Dorsolateral prefrontal cortex (tissue), 122 donors: ENCODE measurements at places on chromosomes 5 and 9.

DNA sequence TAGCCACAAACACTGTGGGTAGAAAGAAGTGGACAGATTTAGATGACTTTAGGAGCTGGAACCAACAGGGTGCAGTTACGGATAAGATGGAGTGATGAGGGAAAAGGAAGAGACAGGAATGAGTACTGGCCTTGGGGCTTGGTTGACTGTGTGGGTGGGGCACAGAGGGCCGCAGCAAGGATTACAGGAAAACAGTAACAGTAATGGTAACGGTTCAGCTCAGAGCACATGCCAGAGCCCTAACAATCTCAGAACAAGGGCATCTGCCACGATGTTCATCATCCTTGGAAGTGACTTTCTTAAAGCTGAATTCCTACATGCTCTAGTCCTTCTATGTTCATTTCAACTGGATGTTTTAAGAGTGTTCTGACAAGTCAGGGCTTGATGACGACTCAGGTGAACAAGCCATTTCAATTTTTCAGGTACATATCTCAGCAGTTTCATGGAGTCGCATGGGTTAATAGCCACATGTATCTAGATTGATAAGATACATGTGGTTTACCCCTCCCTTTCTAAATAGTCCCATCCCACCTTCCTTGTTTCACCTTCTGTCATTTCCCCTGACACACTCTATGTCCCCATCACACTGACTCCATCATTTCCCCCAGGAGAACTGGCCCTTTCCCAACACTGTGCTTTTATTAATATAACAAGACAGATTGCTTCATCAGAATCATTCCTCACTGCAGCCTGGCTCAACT is 65.0 kb downstream of the CEMIP2 start:
- no peak for DNase-seq

GRCh38 chr5:34870382-34870781 is 31.4 kb downstream of the TTC23L start:
- no peak for DNase-seq

DNA sequence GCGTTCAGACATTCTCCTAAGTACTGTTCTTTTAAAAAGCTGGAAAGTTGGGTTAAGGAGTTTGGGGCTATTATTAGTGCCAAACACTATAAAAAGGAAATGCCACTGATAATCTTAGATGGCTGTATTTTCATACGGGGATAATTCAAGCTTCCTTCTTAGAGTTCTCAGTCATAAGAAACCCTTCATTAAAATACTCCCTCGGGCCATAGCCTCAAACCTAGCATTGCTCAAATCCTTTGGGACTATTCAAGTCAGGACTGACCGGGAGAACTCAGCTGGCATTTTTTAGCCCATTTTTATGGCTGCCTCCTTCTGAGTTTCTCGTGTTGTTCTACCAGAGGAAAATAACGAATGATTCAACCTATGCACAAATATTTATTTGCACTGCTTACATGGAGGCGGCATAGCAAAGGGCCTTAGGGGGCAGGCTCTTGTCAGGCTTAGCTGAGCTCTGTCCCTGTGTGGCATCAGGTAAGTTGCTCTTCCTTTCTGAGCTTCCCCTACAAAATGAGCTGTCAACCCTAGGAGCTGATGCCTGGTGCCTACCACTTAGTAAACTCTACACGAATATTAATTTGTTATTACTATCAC is 33.5 kb upstream of the ADAM19 start:
- no peak for DNase-seq

DNA sequence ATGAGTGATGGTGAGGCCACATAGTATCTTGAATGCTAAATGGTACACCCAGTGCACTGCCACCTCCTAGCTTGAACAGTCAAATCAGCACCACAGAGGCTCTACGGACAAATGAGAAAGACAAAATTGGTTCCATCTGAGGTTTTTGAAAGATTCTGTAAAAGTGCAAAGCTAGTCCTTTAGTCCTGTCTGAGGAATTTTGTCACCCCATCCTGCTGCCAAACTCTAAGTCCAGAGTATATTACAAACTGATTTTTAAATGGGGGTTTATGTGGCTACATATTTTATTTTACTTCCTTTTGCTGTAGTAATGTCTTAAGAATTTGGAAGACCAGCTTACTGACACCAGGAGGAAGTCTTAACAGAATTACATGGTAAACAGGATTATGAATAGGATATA is 7.7 kb downstream of the FREM1 start:
- no peak for DNase-seq

GRCh38 chr5:168076561-168076991 is 214.9 kb upstream of the WWC1 start:
- DNase-seq: no peak

DNA sequence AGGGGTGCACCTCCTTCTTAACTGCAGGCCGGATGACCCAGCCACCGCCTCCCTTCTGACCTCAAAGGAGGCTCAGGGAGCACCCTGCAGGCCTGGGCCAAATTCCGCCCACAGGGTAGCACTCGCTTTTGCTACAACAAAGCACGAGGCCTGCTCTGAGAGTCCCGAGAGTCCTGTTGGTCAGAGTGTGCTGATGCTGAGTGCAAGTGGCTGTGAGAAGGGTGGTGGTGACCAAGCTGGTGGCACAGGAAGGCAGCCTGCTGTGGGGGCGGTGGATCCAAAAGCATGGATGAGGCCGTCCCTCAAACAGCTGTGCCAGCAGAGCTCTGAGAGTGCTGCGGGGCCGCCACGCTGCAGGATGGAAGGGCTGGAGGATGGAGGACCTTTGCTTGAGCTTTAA is 101.8 kb downstream of the AK8 start:
- no peak for DNase-seq

DNA sequence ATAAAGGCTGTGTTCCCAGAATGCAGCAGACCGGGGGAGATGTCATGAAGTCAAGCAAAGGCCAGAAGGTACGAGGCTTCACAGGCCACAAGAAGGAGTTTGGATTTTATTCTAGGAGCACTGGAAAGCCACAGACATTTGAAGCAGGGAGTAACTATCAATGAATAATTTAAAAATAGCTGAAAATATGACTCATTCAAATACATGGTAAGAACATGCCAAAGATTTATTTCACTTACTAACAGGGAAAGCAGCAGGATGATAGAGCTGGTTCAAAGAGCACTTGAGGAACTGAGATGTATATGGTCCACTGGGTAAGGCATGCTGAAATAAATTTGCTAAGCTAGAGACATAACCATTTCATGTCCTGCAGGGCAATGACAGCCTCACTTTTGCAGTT is 53.2 kb downstream of the MSX2 start:
- no peak for DNase-seq

GRCh38 chr5:139839918-139840317 is 44.3 kb downstream of the PSD2 start:
- no peak for DNase-seq

DNA sequence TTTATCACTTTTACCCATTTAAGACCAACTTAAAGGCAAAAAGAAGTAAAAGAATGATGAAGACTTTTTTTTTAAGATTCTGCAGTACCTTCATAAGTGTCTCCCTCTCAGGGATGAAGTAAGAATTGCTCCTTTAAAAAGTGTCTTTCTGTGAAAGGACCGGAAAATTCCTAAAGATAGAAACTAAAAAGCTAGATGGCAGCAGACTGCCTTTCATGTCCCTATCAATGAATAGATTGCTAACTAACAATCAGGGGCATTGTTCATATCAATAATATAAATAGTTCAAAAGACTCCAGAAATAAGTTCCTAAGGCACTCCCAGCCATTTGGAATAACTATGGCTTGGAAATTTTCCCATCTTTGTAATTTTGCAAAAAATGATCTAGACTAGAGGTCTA is 558.0 kb downstream of the PDE4D start:
- DNase-seq: no peak

GRCh38 chr5:136114414-136115125 is 18.1 kb upstream of the SMAD5 start:
- DNase-seq: no peak

- DNase-seq: no peak
Measured at GRCh38 chr9:83015897-83016296, 47.0 kb downstream of the RASEF start.

DNA sequence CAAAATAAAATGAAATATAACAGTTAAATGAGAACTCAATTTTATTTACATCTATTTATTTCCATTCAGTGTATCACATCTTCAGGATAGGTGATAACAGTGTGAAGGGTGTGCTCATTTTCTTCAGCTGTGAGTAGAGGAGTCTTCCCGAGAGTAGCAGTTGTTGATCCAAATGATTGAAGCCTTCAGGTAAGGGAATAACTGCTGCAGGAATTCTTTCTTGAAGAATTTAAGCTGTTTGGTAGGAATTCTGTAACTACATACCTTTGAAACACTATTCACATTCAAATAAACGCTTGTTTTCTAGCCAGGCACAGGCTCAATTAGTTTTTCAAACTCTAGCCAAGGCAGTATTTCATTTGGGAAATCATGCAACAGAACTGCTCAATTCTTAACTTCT is 15.3 kb downstream of the SRP19 start:
- no peak for DNase-seq

GRCh38 chr9:14497476-14497875 is 183.5 kb upstream of the NFIB start:
- no peak for DNase-seq

- DNase-seq: no peak
Measured at GRCh38 chr5:150596313-150596712, 44.1 kb upstream of the SYNPO start.

GRCh38 chr9:123418506-123418905 is 62.5 kb downstream of the CRB2 start:
- DNase-seq: no peak

DNA sequence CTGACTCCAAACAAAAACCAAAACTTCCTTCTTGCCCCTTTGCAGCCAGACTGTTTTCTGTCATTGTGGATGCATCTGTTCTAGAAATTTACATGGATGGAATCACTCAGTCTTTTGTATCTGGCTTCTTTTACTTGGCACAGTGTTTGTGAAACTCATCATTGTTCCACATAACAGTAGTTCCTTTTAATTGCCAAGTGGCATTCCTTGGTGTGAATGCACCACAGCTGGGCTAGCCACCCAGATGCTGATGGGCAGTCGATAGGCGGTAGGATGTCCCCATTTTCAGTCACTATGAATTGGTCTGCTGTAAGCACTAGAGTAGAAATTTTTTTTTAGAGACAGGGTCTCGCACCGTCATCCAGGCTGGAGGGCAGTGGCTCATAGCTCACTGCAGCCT is 6.3 kb upstream of the CLPTM1L start:
- no peak for DNase-seq

- no peak for DNase-seq
Measured at GRCh38 chr5:87413343-87413645, 564 bp upstream of the CCNH start.

DNA sequence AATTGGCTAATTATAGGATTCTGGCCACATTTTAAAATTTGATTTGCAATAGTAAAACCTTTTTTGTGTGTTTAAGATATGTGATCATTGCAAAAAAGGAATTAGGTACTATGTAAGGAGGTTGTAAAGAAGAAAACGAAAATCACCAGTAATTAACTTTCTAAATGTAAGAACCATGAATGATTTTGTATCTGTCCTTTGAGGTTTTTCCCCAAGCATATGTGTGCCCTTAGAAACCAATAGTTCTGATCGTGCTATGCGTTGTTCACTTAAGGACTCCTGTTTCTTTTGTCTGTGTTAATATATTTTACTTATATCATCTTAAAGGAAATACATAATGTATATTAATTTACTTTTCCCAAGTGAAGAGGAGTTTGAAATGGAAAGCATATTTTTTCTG is 410.2 kb downstream of the PSAT1 start:
- no peak for DNase-seq

GRCh38 chr9:89576404-89576839 is 28.4 kb upstream of the GADD45G start:
- no peak for DNase-seq

- no peak for DNase-seq
Measured at GRCh38 chr5:171207256-171207847, 101.7 kb upstream of the TLX3 start.

GRCh38 chr5:179697993-179698934 is 503 bp upstream of the CANX start:
- DNase-seq: peak; percentile 99

DNA sequence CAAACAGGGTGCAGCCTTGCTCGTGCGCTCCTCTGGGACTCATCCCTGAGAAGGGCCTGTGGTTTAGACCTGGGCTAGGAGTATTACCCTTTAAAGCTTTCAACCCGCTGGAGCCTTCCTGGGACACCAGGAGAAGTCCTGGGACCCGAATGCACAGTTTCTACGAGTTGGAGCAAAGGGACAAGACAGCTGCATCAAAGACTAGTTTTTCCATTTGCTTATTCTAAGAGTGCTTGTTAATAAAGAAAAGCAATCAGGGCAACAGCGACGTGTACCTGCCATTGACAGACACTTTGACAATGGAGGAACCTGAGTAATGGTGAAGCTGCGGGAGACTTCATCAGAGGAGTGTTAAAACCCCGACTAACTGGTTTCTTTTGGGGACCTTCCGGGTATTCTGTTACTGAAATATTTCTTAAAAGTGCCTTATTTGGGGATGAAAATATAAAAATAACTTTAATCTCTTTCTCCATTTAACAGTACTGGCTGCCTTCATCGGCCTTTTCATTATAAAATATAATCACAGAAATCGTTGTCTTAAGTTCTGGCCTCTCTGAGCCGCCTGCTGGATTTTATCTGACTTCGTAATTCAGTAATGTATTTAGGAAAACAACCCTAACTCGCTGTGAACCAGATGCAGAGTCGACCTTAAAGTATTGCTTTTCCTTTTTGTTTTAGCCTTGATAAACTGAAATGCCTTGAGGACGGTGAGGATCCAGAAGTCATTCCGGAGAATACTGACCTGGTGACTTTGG is 732 bp downstream of the SNAPC3 start:
- no peak for DNase-seq

GRCh38 chr9:17394881-17395510 is 183.9 kb upstream of the SH3GL2 start:
- DNase-seq: no peak
